ENCODE measurements at places on chromosomes 2 and 18. TPM values are rescaled to one million over a fixed set of nuclear protein-coding genes. Genes with fewer than 3 reads are reported as not detected.

CD207 gene
- not detected for total RNA-seq

FAM110C gene
- total RNA-seq = not detected

AMER3 gene
- total RNA-seq = under 0.01 TPM

KLHL30 gene
- total RNA-seq = 0.09 TPM

ALPG gene
- not detected for total RNA-seq

PDE11A gene
- 0.09 TPM for total RNA-seq

ITGAV gene
- 117 TPM for total RNA-seq

STK36 gene
- 25.9 TPM for total RNA-seq

DES gene
- 2.4 TPM for total RNA-seq

WNT10A gene
- not detected for total RNA-seq

SP140 gene
- total RNA-seq = 0.32 TPM

TMEM198 gene
- 1.3 TPM for total RNA-seq

PSMA8 gene
- not detected for total RNA-seq

DPY30 gene
- 68.9 TPM for total RNA-seq

SLC25A12 gene
- 17.5 TPM for total RNA-seq

TEKT4 gene
- total RNA-seq = not detected

SRD5A2 gene
- total RNA-seq = not detected

TMEM37 gene
- total RNA-seq = 0.32 TPM

LRRC30 gene
- total RNA-seq = not detected

UGT1A5 gene
- not detected for total RNA-seq

ELMOD3 gene
- total RNA-seq = 14.2 TPM

TEX44 gene
- total RNA-seq = not detected

NAT8 gene
- total RNA-seq = not detected

EFR3B gene
- total RNA-seq = 0.26 TPM

FLACC1 gene
- total RNA-seq = 0.43 TPM

GNLY gene
- not detected for total RNA-seq

SLC4A5 gene
- 0.16 TPM for total RNA-seq

KHK gene
- 0.32 TPM for total RNA-seq

ST8SIA3 gene
- not detected for total RNA-seq

ASB18 gene
- total RNA-seq = not detected

FRZB gene
- total RNA-seq = 0.17 TPM

POMC gene
- not detected for total RNA-seq

ABCB11 gene
- total RNA-seq = under 0.01 TPM

CTLA4 gene
- not detected for total RNA-seq

ERBB4 gene
- not detected for total RNA-seq

PTPRN gene
- 7.2 TPM for total RNA-seq

CSRNP3 gene
- total RNA-seq = 2.0 TPM

SDC1 gene
- 8.0 TPM for total RNA-seq

TUBA4B gene
- total RNA-seq = under 0.01 TPM

AOX1 gene
- total RNA-seq = 19.4 TPM

FER1L5 gene
- total RNA-seq = 1.4 TPM

DLX1 gene
- total RNA-seq = 1.4 TPM

POLE4 gene
- 19.8 TPM for total RNA-seq

LYG2 gene
- total RNA-seq = not detected

FBLN7 gene
- total RNA-seq = 0.47 TPM

LINC00305 gene
- total RNA-seq = not detected

ZNF514 gene
- 12.8 TPM for total RNA-seq

BCL2 gene
- total RNA-seq = 0.86 TPM

C2orf78 gene
- not detected for total RNA-seq

SCN7A gene
- 14.3 TPM for total RNA-seq

ACTG2 gene
- 0.95 TPM for total RNA-seq
